Astrocyte (in vitro differentiated cells and primary cell): ENCODE measurements at places on chromosomes 12 and 14. TPM values are rescaled to one million over a fixed set of nuclear protein-coding genes. Genes with fewer than 3 reads are reported as not detected.

GRCh38 chr12:115806000-115806399 is 471.5 kb downstream of the MED13L start:
- DNase-seq, result no peak

DNA sequence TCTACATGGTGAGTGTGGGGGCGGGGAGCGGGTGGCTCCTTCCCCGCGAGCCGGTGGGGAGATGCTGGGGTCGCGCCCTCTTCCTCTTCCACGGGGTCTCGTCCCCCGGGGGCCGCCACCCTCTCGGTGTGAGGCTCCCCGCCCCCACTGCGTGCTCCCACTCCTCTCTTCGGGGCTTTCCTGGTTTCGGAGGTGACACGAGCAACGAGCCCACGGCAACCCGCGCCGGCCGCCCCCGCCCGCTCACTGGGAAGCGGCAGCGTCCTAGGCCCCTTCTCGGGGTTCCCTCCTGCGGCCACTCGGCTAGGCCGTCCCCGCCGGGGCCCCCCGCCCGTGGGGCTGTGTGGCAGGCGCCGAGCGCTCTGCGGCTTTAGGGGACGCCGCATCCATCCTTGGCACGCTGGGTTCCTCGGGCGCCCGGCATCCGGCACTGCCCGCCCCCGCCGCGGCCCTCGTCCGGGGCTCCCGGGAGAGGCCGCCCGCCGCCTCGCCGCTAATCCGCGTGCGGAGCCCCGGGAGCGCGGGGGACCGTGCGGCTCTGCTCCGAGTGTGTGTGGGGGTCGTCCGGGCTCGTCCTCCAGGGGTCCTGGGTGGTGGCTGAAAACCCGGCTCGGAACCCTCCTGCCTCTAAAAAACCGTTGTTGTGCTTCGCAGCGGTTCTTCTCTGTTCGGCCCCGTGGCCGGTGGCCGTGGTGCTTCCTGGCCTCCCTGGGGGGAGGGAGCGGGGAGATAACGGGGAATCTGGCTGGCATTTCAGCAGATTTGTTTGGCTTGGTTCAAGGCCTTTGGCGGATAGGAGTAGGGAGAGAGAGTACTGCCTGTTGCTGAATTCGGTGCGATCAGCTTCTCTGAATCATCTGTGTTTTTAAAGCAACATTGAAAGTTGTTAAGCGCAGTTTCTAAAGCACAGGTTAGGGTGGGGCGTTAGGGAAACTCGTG is 1.0 kb downstream of the PCNX1 start:
- DNase-seq, result peak; percentile 64

Gene INSM2
- not detected in 2 replicates for total RNA-seq

Gene B4GALNT1
- total RNA-seq, result 2.5 and 2.6 TPM in 2 replicates

- DNase-seq, result no peak
Measured at GRCh38 chr12:111993292-111994150, 19.4 kb downstream of the TMEM116 start.

DNA sequence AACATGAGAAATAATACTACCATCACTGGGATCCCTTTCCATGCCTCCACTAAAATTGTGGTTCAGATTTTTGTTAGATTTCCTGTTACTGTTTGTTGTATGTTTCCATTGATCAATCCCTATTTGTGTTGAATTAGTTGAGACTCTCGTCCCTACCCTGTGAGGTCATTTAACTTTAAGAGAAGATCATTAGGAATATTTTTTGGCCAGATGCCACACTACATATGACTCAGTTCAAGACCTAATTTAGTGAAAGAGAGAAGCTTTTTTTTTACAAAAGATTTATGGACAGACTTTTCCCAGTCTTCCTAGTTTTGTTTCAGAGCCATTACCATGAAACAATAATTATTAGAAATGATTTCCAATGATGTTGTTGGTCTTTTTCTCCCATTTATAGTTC is 35.5 kb downstream of the CPSF6 start:
- DNase-seq, result peak; percentile 49

DNA sequence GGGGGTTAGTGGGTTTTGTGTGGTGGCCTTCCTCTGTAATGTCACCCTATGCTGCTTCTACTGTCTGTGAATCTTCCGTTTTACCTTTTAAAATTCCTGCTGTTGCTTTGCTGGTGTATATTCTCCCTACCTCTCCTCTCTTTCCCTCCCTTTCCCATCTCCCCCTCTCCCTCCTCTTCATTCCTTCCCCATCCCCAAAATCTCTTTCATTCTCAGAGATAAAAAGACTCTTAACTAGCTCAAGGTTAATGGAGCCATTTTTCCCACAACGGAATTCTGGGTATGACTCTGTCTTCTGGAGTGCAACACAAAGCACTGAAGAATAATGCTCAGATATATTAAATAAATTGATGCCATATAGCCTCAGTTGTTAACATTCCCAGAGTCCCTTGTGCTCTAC is 148.1 kb downstream of the EGLN3 start:
- no peak for DNase-seq

Gene PMCH
- not detected in 2 replicates for total RNA-seq

Gene KLRC2
- 1.2 and 4.1 TPM in 2 replicates for total RNA-seq

Gene KLRG1
- 1.6 and 2.2 TPM in 2 replicates for total RNA-seq

GRCh38 chr12:106125351-106126095 is 13.2 kb downstream of the NUAK1 start:
- DNase-seq, result no peak

DNA sequence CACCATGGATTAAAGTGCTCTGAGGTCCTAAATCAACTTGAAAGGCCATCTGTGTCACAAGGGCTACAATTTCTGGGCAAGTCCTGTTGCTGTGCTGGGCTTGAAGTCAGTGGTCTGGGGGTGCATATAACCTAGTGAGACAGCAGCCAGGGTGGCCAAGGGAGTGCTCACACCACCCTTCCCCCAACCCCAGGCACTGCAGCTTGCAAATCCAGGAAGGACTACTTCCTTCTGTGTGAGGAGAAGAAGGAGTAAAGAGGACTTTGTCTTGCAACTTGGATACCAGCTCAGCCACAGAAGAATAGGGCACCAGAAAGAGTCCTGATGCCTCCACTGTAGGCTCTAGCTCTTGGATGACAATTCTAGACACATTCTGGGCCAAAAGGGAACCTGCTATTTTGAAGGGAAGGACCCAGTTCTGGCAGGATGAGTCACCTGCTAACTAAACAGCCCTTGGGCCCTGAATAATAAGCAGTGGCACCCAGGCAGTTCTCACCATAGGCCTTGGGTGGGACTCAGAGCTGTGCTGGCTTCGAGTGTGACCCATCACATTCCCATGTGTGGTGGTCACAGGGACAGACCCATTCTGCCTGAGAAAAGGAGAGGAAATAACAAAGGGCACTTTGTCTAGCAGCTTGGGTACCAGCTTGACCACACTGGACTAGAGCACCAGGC is 32.6 kb upstream of the DHRS7 start:
- DNase-seq, result no peak

GRCh38 chr14:22830443-22831010 is 840 bp downstream of the MRPL52 start:
- DNase-seq, result no peak

DNA sequence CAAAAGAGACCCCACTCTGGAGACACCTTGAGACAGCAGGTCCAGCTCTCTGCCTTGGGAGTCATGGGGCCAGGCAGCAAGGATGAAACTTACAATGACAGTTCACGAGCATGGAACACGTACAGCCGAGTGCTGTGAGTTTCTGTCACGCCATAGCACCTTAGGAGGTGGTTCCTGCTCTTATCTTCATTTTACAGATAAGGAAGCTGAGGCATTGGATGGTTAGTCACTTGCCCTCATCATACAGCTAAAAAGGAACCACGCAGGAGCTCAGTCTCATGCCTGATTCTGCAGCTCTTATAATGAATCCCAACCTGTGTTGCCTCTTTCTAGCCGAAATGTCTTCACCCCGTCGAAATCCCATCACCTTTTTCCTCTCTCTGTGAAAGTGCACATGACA is 39.9 kb downstream of the C14orf132 start:
- DNase-seq, result peak; percentile 33

DNA sequence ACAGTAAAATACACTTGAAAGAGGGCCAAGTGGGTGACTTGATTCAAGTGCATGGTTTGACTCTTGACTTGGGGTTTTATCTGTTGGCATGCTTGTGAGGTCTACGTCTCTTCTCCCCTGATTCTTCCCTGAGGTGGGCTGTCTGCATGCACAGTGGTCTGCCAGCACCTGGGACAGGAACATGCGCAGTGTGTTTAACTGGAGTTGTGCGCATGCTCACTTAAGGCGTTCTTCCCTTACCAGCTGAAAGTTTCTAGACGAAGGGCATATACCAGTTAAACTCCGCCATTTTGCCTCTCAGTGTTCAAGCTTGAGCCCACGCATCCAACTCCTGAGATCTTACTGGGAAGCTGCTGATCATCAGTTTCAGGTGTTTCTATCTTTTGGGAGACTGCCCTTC is 38.5 kb downstream of the GLRX5 start:
- DNase-seq, result no peak

Gene TMEM120B
- 35.5 and 36.0 TPM in 2 replicates for total RNA-seq

Gene LRRC43
- total RNA-seq, result 0.72 and 0.73 TPM in 2 replicates

Gene MGP
- not detected in 2 replicates for total RNA-seq

DNA sequence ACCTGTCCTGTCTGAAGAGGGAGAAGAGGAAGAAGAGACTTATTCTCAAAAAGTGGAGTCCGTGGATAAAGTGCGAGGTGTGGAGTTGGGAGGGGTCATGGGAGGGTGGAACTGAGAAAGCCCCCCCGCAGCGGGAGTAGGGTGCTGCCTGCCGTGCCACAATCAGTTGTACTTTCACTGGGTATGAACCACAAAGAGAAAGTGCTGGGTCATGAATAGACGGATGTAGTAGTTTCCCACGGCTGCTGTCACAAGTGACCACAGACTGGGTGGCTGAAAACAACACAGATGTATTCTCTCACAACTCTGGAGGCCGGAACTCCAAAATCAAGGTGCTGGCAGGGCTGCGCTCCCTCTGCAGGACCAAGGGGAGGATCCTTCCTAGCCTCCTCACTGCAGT is 5.5 kb downstream of the DNAH10 start:
- DNase-seq, result no peak

Gene CMA1
- not detected in 2 replicates for total RNA-seq

DNA sequence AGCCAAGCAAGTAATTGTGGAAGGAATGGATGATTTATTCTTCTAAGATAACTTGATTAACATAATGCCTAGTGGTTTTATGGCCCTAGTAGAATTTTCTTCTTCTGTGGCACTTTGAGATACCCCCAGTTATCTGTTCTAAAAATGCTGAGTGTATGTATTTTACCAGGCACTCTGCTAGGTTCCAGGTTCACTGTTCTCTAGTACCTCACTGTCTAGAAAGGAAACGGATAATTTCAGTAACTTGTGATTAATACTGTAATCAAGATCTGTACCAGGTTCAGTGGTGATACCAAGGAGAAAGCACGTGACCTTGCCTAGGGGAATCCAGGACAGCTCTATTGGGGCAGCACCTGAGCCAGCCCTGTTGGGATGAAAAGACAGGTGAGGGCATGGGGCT is 8.0 kb downstream of the ANO6 start:
- DNase-seq, result no peak

GRCh38 chr14:52342849-52343596 is 28.9 kb downstream of the PTGER2 start:
- peak; percentile 55 for DNase-seq

Gene KCNH3
- 0.14 TPM in 1 of 2 replicates, not detected in the other for total RNA-seq

DNA sequence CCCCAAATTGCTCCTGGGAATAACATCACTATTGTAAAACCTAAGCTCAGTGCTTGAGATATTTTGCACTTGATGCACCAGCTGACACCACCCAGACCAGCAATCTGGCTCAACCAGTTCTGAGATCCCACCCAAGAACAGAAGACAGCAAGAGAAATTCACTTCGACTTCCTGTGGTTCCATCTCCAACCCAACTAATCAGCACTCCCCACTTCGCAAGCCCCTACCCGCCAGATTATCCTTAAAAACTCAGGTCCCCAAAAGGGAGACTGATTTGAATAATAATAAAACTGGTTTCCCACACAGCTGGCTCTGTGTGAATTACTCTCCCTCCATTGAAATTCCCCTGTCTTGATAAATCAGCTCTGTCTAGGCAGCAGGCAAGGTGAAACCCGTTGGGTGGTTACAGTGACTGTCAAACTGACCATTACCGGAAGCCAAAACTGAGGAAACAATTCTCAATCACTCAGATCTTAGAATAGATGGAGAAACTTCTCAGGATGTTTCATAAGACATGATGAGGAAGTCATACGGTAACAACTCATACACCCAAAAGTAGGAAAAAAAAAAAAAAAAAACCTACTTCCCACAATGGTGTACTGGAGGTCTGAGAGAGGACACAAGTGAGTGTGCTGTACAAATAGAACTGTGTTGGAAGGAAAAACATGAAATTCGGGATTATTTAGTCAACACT is 92.4 kb downstream of the TMTC1 start:
- no peak for DNase-seq

Gene LRFN5
- 1.5 and 1.6 TPM in 2 replicates for total RNA-seq

Gene CACNA2D4
- total RNA-seq, result 0.09 and 0.26 TPM in 2 replicates

- DNase-seq, result no peak
Measured at GRCh38 chr12:72273499-72273837, 1.3 kb downstream of the TRHDE start.

Gene MAP1LC3B2
- 5.2 and 5.8 TPM in 2 replicates for total RNA-seq

Gene GLS2
- total RNA-seq, result 0.94 and 1.1 TPM in 2 replicates

DNA sequence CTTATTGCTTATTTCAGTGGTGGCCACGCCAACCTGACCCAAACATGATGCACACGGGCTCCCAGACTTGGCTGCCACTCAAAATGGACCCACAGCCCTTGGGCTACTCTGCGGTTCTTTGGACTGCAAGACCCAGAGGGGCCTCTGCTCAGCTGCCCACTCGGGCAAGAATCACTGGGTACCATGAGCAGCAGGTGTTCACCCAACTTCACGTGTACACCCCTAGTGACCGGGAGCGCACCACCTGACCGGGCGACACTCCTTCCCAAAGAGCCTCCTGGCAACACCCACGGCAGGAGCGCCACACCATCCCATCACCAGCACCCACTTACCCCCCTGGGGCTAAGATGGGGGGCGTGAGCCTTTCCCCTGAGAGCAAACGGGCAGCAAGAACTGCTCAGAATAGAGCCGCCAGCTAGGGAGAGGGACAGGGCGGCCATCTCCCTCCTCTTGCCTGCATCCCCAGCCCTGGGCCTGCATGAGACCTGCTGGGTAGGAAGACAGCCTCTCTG is 32.0 kb downstream of the CCNK start:
- DNase-seq, result no peak

Gene TAS2R46
- total RNA-seq, result 0.57 and 0.96 TPM in 2 replicates

- DNase-seq, result no peak
Measured at GRCh38 chr12:78645956-78646355, 218.6 kb upstream of the SYT1 start.

- DNase-seq, result no peak
Measured at GRCh38 chr14:101875041-101875726, 89.2 kb upstream of the DYNC1H1 start.

Gene KRT2
- total RNA-seq, result not detected in 2 replicates

Gene RFX4
- 0.07 TPM in 1 of 2 replicates, not detected in the other for total RNA-seq

GRCh38 chr12:82696543-82696942 is 9.8 kb downstream of the TMTC2 start:
- DNase-seq, result no peak

Gene CPM
- total RNA-seq, result 2.7 and 3.5 TPM in 2 replicates

Gene ESR2
- 0.16 TPM in 1 of 2 replicates, not detected in the other for total RNA-seq

- DNase-seq, result no peak
Measured at GRCh38 chr12:111271674-111272418, 97.0 kb downstream of the PHETA1 start.

Gene AQP5
- total RNA-seq, result not detected in 2 replicates

GRCh38 chr14:68477461-68478085 is 315.3 kb downstream of the ZFP36L1 start:
- DNase-seq, result no peak

- no peak for DNase-seq
Measured at GRCh38 chr14:104784218-104784568, 11.4 kb downstream of the AKT1 start.

GRCh38 chr12:20601668-20602280 is 93.4 kb upstream of the SLCO1C1 start:
- peak; percentile 50 for DNase-seq

- DNase-seq, result no peak
Measured at GRCh38 chr12:92340441-92341064, 194.9 kb upstream of the BTG1 start.
